ENCODE measurements at places on chromosomes 11 and 22.

GRCh38 chr11:97964332-97965004 is 1056.3 kb upstream of the CNTN5 start:
- no peak for DNase-seq

DNA sequence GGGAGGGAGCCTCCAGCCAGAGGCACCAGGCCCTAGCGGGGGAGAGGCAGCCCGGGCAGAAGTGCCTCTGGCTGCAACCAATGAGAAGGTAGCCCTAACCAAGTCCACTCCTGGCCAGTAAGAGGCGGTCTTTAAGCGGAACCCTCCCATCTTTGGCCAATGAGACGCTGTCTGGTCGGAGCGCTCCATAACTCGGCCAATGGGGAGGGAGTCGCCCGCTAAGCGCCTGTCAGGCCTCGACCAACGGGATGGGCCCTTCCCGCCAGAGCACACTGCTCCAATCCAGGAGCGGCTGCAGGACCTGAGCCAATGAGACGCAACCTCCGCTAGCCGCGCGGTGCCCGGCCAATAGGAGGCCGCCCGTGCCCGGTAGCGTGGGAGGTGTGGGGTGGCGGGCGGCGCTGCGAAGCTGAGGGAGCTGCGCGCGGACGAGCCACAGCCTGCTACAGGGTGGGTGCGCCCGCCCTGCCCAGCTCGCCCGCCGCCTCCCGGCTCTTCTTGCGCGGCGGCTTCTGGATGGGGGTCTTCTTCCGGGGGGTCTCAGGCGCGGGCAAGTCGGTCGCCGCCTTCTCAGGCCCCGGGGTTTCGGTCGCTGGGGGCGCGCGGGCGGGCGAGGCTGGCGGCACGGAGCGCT is 12.6 kb downstream of the SCARF2 start:
- DNase-seq = no peak

GRCh38 chr11:72962084-72962483 is 147.9 kb downstream of the ATG16L2 start:
- no peak for DNase-seq

DNA sequence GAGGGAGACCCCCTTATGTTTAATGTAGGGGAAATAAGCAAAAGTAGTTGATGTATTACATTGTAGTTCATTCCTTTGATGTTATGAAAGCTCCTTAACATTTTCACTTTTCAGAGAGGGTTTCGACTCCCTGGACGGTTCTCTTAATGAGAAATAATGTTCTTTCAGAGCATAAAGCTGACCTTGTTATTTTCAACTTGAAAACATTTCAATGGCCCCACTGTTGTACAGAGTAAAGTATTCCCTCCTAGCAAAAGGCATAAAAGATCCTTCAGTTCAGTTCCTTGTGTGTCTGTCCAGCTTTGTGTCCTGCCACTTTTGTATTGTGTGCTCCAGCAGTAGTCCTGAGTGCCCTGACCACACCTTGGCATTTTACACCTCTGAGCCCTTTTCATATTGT is 63.9 kb downstream of the UVRAG start:
- no peak for DNase-seq

GRCh38 chr11:132278801-132279574 is 908.6 kb downstream of the NTM start:
- no peak for DNase-seq

DNA sequence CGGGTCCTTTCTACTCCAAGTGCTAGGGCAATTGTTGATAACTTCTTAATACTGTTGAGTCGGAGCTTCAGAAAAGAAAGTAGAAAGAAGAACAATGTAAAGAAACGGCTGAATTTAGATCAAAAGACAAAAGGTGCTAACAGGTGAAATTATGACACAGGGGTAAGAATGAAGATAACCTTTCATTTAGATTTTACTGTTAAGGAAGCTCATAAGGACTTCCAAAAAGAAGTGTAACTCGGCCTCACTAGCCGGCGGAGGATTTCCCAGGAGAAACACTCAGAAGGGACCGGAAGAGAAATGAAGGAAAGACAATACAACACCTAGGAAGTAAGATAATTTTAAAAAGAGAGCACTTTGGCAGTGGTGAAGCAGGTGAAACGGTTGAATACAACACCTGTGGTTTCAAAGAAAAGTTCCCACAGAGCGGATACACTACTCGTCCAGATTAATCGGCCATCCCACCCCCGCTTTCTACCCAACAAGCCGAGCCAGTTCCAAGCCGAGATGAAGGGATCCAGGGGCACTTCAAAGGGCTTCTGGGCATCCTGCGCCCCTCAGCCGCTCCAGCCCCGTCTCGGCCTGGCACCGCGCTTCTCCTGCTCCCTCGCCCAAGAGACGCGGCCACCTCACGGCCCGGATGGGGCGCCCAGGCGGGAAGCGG is 737 bp downstream of the PPP2R1B start:
- DNase-seq = no peak

DNA sequence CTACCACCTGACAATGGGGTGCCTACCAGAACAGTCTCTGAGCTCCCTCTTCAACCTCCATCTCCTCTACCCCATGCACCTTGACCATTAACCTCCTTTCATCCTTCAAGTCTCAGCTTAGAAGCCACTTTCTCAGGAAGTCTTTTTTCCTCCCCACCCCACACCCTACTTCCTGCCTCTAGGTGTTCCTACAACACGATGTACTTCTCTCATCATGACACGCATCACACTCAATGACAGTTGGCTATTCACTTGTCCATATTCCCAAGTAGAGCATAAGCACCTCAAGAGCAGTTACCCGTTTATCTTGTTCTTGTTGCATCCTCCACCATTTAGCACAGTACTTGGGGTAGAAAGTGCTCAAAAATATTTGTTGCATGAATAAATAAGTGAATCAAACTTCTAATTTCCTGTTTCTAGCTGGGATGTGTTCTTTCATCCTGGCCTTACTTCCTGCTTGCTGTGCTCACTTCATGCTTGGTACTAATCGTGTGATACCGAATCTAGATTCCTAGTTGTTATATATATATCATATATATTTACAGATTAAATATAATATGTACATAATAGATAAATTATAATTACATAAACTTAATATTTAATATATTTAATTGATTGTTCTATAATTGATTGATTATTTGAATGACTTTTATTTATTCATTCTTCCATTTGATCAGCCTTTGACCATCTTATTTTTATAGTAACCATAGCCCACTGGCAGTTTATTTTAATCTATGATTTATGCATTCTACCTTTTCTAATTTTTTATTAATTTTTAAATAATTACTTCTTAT is 177.5 kb upstream of the TMEM45B start:
- DNase-seq = no peak

DNA sequence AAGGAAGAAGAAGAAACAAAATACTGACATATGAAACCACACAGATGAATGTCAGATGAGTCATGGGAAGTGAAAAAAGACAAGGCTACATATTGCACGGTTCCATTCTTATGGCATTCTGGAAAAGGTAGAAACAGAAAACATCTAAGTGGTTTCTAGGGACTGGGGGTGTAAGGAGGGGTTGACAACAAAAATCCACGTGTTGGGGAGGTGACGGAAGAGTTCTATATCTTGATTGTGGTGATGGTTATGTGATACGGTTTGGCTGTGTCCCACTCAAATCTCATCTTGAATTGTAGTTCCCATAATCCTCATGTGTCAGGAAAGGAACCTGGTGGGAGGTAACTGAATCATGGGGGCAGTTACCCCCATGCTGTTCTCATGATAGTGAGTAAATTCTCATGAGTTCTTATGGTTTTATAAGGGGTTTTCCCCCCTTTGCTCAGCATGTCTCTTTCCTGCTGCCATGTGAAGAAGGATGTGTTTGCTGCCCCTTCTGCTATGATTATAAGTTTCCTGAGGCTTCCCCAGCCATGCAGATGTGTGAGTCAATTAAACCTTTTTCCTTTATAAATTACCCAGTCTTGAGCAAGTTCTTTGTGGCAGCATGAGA is 6.4 kb upstream of the ARFGAP3 start:
- DNase-seq = no peak
